IPS-NIHi11 (cell line): ENCODE measurements at places on chromosomes 11 and 22.

GRCh38 chr22:23522623-23523251 is 57.4 kb downstream of the IGLL1 start:
- no peak for DNase-seq

DNA sequence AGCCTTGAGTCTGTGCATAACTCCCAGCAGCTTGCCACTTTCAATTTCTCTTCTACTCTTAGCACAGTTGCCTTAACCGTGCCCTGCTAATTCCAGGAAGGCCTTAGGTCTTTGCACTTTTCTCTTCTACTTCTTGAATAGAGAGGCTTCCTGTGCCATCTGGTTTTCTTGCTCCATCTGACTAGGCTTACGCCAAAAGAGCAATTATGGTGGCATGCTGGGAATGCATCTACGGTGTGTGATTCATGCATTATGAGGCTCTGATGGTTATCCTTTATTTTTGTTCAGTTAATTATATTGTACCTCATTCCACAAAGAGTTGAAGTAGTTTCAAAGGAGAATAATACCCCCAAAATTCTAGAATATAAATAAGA is 29.4 kb downstream of the SIK2 start:
- DNase-seq = no peak

DNA sequence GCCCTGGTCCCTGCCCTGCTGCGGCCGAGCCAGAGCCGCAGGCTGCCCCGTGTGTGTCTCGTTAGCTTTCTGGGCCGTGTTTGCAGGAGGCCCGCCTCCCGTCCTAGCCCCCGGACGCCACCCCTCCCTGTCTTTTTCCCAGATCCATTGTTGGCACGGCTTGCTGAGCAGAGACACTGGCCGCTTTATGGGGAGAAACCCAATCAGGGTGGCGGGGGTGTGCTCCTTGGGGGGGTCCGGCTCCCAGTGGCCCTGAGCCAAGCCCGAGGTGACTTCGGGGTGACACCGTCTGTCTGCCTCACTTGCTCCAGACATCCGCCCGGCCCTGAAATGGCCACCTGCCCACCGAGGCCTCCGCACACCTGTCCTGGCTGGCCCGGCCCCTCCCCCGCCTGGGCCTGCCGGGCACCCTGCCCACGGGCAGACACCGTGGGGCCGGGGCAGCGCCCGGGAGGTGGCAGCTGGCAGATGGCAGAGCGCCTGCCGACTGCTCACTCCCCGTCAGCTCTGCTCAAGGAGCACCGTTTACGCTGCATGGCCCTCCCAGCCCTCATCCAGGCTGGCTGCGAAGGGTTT is 43.1 kb upstream of the PPARA start:
- no peak for DNase-seq

DNA sequence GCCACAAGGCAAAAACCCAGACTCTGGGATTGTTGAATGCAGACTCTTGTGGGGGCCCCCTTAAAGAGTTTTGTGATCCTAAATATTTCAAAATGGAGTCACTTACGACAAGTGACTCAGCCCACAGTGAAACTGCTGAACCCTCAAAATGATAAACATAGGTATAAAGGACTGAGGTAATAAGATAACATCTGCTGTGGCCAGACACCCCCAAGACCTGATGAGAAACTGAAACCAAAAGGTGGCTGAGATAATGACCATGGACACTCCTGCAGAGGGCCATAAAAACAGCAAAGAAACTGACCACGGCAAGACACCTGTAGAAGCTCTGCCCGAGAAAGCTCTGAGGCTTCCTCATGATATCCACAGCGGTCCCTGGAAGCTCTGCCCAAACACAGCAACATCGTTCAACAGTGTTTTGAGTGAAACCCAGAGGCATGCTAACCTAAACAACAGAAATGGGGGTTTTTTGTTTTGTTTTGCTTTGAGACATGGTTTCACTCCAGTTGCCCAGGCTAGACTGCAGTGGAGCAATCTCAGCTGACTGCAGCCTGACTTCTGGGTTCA is 1.6 kb upstream of the PLAAT4 start:
- DNase-seq = no peak

DNA sequence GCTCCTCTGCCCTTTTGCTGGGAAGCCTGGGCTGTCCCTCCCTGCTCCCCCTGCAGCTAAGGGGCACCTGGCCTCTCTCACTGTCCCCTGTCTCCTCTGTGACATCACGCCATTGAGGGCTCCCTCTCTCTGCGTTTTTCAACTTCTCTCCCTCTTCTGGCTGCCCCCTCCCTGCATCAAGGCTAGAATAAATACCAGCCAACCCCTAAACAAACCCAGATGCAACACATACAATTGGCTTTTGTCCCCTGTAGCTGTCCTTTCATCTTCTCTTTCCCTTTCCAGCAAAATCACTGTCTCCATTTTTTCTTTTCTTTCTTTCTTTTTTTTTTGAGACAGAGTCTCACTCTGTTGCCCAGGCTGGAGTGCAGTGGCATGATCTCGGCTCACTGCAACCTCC is 3.3 kb upstream of the MIEF1 start:
- DNase-seq = no peak

DNA sequence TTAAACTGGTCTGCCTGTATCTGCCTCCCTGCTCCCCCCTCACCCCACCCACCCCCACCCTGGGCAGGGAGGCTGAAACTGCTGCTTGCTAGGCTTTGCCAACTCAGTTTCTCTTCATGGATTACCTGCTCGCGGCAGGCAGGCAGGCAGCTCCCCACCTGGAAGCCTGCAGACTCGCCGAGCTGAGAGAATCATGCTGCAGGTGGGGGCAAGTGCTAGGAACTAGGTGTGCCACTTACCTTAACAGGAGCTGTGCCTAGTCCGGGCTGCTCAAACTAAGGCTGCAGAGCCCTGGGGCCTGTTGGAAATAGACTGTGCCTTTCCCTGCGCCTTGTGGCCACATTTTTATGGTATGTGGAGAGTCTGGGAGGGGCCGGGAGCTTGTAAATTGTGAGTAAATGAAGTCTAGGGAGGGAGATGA is 30.3 kb downstream of the MARK2 start:
- DNase-seq = peak; percentile 10

- DNase-seq = peak; percentile 90
Measured at GRCh38 chr11:554428-555226, 5.9 kb downstream of the LMNTD2 start.

DNA sequence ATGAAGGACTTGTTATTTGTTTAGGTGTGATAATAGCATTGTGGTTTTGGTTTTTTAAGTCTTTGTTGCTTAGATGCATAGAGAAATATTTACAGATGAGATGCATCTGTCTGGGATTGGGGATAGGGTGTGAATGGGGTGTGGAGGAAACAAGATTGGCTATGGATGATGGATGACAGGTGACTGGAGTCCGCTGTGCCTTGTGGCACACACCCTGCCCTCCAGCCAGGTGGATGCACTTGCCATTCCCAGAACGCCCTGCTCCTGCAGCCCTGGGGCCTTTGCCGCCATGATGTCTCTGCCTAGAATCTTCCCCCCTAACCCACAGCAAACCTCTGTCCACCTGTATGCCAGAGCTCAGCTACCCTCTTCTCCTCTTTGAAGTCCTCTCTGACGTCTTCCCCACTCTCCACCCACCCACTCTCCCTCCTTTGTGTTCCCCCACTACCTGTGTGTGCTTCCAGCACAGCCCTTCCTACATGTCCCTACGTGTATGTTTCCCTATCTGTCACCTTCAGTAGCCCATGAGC is 54.7 kb downstream of the WNT11 start:
- DNase-seq = no peak

DNA sequence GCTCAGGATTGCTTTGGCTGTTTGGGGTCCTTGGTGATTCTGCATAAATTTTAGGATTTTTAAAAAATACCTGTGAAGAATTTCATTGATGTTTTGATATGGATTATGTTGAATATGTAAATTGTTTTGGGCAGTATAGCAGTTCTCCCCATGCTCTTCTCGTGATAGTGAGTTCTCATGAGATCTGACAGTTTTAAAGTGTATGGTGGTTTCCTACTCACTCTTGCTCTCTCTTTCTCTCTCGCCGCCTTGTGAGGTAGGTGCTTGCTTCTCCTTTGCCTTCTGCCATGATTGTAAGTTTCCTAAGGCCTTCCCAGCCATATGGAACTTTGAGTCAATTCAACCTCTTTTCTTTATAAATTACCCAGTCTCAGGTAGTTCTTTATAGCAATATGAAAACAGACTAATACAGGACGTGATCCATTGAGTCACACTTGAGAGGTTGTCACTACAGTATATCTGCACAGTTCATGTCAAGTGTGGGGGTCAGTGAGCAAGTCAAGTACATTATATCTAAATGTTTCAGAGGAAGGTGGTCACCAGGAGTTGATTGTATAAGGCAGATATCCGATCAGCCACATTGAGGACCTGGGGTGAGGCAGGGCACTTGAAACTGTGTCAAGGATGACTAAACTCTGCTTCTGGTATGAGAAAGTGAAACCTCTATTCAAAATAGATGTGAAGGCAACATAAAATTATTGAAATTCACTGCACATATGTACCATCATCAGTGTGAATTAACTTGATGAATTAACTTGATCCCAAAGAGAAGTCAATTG is 70.7 kb upstream of the CCDC179 start:
- DNase-seq = no peak

GRCh38 chr11:130062026-130062425 is 7.7 kb upstream of the APLP2 start:
- DNase-seq = no peak

- DNase-seq = no peak
Measured at GRCh38 chr22:23117891-23118646, 23.7 kb downstream of the RSPH14 start.

DNA sequence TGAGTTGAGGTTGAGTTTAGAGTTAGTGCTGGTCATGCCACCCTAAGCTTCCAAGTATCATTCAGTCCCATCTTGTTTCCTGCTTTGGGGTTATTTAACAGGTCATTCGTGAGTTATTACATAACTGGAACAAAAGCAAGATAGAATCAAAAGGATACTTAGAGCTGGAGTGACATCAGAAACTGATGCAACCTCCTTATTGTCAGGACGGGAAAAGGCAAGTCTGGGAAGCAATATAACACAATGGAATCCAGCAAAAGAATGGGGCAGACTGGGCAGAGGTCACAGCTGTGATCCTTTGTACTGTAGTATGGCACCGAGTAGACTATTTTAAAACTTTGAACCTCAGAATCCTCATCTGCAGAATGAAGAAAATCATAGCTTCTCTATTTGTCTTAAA is 4.4 kb upstream of the PRSS23 start:
- DNase-seq = no peak

DNA sequence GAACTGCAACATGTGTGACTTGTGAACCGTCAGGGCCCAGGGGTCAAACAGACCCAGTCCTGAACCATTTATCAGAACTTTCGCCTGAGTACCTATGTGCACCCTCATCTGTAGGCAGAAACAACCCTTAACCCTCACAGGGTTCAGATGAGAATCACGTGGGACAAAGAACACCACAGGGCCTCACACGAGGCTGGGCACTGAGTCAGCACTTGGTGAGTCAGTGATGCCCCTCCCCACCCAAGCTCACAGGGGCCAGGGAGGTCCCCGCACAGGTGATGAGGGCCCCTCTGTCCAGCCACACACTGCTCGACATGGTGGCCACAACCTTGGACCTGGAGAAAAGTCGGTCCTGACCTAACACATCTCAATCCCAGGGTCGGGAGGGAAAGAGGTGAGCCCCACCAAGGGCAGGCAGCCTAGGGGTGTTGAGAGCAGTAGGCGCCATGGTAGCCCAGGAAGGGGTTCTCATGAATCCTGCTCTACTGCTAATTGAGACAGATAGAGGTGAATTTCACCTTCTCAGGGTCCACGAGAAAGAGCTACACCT is 176.4 kb downstream of the SHANK2 start:
- no peak for DNase-seq

DNA sequence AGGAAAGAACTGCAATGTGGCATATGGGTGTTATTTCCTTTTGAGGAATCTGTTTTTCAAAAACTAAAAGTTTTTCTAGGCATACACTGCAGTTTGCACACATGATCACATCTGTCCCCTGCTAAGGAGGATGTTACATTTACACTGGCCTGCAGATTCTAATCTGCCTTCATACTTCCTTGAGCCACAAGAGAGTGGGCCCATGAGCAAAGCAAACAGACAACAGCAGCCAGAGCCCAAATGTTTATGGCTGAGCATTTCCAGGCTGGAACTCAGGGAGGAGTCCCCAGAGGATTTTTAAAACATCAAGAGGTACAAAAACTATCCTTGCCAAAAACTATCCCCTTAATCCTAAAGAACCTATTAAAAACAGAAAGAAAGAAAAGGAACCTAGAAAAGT is 117.2 kb upstream of the MTNR1B start:
- DNase-seq = no peak

GRCh38 chr11:45610627-45611026 is 54.8 kb downstream of the CHST1 start:
- no peak for DNase-seq

GRCh38 chr11:102530558-102530957 is at the start of gene MMP7:
Gene MMP7, minus strand, starts transcription at chr11:102530747. Its CDS starts 47 bp downstream, at chr11:102530700.
- peak; percentile 35 for DNase-seq

GRCh38 chr11:113829751-113830150 is 45.6 kb downstream of the USP28 start:
- DNase-seq = no peak

- DNase-seq = peak; percentile 88
Measured at GRCh38 chr11:64340671-64341335, 799 bp downstream of the CCDC88B start.

DNA sequence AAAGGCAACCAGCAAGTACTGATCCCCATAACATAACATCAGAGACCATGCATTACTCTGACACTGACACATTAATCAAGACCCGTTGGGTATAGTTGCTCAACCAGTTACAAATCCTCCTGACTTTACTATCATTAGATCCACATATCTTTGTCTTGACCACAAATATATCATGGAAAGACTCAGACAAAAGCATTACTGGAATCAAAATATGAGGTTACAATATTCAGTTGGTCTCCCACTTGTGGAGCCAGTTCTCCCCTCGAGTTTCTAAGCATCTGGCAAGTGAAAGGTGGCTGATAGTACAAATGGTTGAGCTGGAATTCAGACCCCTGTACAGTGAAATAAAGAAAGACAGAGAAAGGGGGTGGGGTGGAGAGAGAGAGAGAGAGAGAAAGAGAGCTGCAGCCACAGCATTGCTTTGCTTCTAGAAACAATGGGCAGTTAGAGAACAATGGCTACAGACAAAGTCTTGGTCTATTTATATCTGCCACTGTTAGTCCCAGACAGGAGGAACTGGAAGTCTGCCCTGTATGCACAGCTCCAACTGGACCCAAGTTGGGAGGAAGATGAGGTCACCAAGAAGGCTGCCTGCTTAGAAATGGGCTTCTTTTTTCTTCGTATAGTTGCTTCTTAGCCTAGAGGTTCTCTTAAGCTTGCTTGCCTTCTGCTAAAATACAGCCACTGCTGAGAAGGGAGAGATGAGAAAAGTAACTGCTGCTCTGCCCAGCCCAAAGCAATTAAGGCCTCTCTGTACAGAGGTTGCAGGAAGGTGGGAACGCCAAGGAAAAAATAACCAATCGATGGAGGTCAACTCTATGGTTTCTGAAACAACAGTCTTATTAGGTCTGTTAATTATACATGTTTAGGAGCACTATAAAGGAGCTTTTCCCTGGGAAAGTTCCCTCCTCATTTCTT is 85.5 kb downstream of the ETS1 start:
- DNase-seq = no peak

DNA sequence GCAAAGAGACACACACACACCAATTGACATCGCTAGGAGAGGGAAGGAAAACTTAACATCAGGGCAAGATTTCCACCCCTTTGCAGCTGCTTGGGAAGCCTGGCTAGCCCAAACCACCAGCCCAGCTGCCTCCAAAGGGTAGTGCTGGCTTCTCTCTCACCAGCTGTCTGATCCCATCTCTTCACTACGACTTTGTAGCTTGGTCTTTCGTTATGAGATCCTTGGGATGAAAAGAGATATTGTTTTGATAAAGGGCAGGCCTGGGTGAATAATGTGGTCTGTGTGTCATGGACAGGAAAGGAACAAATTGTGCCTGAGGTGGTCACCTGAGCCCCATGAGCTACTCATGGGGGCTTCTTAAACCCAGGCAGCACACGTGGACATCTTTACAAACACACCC is 101.9 kb downstream of the ARL14EP start:
- DNase-seq = no peak
